ENCODE measurements at places on chromosomes 12 and 14.

DNA sequence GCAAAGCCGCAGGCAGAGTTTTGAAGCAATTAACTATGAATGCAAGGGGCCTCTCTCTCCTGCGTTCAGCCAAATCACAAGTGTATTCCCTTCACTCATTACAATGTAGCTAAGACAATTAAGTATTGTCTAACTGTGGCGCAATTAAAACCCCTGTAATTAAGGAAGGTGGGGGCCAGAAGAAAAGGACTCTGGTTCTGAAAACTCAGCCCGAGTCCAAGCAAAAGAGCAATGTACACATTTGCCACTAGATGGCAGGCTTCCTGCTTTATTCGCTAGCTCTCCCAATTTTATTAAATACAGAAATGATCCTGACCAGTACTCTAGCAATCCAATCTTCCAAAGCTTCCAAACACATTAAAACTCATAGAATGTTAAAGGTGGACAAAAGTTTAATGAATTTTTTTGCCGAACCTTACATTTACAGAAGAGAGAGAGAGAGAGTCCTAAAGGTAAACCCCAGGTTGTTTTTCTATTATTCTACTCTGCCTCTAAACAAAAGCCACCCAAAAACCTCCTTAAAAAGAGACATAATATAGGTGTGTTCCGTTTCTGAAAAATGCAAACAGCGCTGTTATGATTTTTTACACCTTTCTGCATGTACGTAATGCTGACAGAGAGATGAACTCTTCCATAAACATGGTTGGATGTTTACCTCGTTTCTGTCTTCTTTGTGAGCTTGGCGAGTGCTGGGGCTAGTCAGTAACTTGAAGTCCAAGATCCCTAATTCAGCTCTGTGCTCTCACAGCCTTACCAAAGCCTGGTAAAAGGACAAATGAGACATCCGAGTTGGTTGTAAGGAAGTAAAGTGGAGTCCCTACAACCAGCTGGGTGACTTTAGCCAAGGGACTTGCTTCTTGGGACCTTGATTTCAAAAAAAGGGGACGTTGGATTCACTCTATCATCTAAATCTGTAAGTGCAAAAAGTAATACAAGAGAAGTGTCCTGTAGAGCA, 50.9 kb upstream of the VASH1 start:
- no peak for DNase-seq

- DNase-seq = no peak
Observed at GRCh38 chr12:85468356-85469157, 188.5 kb downstream of the ALX1 start.

DNA sequence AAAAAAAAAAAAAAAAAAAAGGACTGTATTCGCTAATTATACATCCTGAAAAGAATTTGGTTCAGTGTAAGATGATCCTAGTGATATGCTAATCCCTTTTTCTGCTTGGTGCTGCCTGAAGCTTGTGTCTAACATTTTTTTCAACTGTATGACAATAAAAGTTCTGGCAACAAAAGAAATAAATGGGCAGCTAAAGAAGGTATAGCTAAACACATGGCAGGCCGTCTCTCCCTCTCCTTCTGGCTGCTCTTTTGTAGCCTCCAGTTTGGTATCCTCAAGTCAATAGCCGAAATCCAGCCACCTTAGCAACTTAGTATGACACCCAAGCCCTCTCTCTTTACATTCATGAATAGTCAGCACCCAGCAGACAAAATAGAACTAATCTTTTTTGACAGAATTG, 198.3 kb upstream of the OTX2 start:
- no peak for DNase-seq

GRCh38 chr14:85580536-85581140, 50.7 kb downstream of the FLRT2 start:
- DNase-seq = no peak

DNA sequence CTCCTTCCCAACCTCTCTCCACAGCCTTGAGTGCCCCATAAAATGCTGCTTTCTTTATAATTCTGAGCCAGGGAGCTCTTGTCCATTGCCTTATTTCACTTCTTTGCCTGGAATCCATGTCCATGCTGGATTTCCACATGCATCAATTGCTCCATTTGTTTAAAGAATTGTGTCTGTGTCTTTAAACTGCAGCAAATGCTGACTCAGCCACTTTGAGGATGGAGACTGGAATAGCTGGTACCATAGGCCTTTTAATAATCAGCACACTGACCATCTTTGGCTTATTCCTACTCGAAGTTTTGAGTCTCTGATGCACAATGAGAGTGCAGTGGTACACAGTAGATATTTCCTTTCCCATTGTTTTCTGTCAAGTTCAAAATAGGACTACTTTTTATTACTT, 318.8 kb downstream of the LRIG3 start:
- no peak for DNase-seq

DNA sequence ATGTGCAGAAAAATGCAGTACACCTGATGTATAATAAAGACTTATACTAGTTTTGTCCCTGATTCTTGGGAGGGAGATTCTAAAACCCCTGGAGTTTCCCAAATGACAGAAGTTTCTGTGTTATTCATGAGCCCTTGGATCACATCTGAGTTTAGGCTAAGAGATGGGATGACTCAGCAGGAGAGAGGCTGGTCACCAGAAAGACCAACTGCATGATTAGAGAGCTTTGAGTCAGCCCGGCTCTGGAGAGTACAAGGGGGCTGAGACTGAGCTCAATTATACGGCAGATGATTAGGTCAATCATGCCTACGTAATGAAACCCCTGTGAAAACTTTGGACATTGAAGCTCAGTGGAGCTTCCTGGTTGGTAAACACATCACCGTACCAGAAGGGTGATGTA, 174.2 kb downstream of the SSPN start:
- no peak for DNase-seq

DNA sequence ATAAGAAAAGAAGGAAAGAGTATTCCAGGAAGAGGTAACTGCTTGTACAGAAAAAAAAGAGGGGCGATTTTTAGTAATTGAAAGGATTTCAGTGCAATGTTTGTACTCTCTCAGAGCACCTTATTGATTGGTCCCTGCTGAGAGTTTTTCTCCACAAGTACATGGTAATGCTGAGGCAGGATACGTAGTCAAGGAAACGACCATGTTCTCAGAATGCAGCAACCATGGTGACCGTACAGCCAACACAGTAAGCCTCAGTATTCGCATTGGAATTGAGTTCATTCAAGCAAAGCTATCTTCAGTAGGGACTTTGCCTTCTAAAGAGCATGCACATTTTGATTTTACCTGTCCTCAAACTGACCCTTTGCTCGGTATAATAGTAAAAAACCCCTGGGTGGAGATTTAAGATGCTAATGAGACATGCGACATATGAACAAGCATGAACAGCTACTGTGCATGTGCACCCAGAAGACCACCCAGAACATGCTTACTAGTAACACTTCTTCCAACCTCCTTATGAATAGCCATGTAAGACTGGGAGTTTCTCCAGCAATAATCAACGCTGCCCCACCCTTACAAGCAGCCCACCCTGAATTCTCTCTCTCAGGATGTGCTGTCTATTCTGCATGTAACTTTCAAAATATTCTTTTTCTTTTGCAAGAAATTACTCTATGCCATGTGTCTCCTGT, 6.2 kb upstream of the SLC41A2 start:
- DNase-seq = no peak

DNA sequence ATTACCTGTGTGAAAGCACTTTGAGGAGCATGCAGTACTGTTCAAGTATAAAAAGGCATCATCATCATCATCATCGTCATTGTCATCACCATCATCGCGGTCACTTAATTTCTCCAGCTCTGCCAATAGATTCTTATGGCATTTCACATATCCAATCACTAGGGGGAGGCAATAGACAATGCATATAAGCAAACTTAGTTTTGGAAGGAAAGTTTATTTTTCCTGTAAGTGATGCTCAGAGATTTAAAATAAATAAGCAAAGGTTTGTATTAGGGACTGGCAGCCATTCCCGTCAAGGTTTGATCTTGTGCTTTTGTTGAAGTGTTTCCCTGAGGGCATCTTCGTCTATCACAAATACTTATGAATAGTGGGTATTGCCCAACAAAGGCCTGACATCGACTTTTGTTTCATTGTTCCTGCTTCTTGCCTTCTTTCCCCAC, 127.4 kb downstream of the KTN1 start:
- DNase-seq = no peak

DNA sequence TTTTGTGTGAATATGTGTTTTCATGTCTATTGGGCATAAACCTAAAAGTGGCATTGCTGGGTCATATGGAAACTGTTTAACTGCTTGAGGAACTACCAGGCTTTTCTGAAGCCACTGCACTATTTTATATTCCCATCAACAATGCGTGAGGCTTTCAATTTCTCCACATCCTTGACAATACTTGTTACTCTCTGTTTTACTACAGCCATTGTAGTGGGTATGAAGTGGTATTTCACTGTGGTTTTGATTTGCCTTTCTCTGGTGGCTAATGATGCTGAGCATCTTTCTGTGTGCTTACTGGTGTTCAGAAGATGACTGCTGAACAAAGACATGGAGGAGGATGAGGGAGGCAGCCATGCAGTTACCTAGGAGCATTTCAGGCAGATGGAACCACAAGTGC, 13.2 kb upstream of the TDG start:
- no peak for DNase-seq

GRCh38 chr12:50981319-50982239, 29.2 kb downstream of the HIGD1C start:
- DNase-seq = no peak

DNA sequence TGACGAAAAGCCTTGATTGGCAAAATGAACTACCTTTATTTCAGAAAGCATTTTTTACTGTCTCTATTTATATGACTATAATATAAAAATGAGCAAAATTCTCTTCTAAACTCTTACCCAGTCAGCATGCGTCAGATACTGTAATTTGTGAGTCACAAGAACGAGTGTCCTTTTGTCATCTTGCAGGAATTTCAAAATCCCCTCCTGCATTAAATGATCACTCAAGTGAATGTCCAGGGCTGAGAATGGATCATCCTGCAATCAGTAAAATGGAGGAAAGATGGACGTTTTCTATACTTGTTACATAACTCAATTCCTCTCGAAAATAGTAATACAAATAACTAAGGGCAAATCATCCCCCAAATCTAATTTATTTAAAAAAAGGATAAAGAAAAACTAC, 77.7 kb upstream of the KCNJ8 start:
- no peak for DNase-seq

GRCh38 chr14:100076606-100077005, 11.4 kb downstream of the EVL start:
- no peak for DNase-seq

GRCh38 chr12:18595412-18595811, 142.4 kb downstream of the PLCZ1 start:
- no peak for DNase-seq

GRCh38 chr14:73295198-73295796, 58.0 kb downstream of the PAPLN start:
- no peak for DNase-seq

DNA sequence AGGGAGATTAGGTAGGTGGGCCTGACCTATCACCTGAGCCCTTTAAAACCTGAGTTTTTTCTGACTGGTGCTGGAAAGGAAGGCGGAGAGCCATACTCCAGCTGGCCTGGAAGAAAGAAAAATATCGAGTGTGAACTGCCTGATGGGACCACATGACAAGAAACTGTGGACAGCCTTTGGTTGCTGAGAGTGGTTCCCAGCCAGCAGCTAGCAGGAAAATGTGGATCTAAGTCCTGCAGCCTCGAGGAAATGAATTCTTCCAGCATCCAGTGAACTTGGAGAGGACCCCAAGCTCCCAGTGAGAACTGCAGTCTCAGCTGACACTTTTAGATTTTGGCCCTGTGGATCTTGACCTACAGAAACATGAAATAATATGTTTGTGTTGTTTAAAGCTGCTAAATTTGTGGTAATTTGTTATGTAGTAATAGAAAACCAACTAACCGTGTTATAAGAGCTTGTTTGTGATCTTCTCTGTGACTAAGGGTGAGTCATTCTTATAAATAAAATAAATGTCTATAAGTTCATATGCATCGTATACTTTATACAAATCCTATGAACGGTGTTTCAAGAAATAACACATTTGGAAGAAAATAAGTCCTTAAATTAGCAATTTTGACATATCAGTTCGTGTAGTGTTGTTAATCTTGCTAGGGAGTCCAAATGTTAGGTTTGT, 359.6 kb downstream of the BMP4 start:
- DNase-seq = no peak

GRCh38 chr12:122062832-122063693, 15.5 kb upstream of the MLXIP start:
- no peak for DNase-seq

GRCh38 chr12:115020091-115020490, 336.1 kb upstream of the TBX3 start:
- DNase-seq = no peak

- DNase-seq = no peak
Observed at GRCh38 chr12:105906561-105906960, 232.2 kb downstream of the NUAK1 start.

DNA sequence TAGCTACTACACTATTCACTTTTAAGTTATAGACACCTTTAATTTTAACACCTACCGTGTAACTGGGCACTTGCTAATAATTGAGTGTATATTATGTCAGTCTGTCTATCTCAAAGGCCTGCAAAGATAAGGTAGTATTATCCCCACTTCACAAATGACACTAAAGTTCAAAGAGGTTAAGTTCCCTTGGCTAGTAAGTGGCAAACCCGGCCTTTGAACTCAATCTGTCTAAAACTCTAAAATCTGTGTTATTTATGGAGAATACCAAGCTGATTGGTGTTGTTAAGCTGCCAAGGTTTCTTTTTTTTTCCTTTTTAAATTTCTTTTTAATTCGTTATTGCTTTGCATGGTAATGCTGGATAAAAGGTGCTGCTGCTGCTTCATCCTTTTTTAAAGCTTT, 37.7 kb downstream of the YLPM1 start:
- DNase-seq = no peak

- DNase-seq = no peak
Observed at GRCh38 chr12:85072826-85073225, 36.7 kb downstream of the LRRIQ1 start.

DNA sequence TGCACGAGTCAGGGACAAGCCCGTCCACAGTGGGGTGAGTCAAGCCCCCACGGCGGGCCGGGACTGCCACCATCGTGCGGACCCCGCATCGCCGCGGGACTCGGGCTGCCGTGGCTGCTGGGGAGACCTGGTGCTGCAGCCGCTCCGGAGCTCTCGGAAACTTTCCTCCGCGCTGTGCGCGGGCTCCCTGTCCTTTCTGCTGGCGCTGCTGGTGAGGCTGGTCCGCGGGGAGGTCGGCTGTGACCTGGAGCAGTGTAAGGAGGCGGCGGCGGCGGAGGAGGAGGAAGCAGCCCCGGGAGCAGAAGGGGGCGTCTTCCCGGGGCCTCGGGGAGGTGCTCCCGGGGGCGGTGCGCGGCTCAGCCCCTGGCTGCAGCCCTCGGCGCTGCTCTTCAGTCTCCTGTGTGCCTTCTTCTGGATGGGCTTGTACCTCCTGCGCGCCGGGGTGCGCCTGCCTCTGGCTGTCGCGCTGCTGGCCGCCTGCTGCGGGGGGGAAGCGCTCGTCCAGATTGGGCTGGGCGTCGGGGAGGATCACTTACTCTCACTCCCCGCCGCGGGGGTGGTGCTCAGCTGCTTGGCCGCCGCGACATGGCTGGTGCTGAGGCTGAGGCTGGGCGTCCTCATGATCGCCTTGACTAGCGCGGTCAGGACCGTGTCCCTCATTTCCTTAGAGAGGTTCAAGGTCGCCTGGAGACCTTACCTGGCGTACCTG, 1.1 kb downstream of the PDE3A start:
- peak; percentile 93 for DNase-seq
